CD4-positive, alpha-beta T cell treated with Interleukin-6 for 4 hours (primary cell): ENCODE measurements at places on chromosomes 6 and 20.

DNA sequence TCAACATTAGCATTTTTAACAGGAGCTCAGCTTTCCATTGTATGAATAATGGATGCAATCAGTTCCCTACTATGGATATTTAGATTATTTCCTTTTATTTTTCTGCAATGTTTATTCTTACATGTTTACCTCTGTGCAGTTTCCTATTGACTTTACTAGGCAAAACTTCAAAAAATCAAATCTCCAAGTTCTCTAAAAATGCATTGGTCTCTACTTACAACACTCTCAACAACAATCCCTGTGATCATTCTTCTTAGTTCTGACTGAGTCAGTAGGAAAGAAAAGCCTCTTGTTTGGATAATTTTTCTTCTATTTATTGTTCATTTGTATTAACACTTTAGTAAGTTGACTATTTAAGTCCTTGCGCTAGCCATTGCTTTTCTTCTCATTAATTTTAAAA lies 126.1 kb downstream of the KIF13A start:
- DNase-seq, result no peak

- DNase-seq, result no peak
Measured at GRCh38 chr20:52311209-52311794, 119.7 kb upstream of the ZFP64 start.

DNA sequence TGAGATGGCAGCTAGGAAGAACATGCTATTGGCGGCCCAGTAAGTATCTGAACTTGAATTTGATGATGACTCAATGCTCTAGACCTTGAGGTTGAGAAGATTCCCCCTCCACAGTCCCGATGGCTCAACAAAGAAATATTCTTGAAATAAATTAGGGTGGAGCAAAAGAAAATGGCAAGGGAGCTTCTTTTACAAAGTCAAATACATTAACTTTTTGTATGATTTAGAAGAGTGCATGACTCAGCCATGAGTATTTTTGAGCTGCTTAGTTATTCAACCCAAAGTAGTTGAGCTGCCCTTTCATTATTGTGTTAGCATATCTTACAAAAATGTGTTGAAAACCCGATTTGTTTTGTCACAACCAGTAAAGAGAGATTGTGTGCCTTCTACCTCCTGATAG lies 7.6 kb downstream of the TFAP2C start:
- no peak for DNase-seq

GRCh38 chr6:110814102-110815014 lies 911 bp downstream of the CDK19 start:
- peak; percentile 60 for DNase-seq

GRCh38 chr6:50180646-50181045 lies 130.9 kb upstream of the DEFB112 start:
- DNase-seq, result no peak

GRCh38 chr20:53813636-53814035 lies 220.0 kb upstream of the ZNF217 start:
- DNase-seq, result no peak

- DNase-seq, result no peak
Measured at GRCh38 chr20:13384132-13384531, 163.1 kb downstream of the ISM1 start.
